Type B pancreatic cell (in vitro differentiated cells): ENCODE measurements at places on chromosomes 6 and 20.

- DNase-seq, result no peak
These were observed 11.7 kb downstream of the DNMT3B start for GRCh38 chr20:32773855-32774254.

- no peak for DNase-seq
These were observed 28.6 kb upstream of the SPDEF start for GRCh38 chr6:34584694-34585093.

DNA sequence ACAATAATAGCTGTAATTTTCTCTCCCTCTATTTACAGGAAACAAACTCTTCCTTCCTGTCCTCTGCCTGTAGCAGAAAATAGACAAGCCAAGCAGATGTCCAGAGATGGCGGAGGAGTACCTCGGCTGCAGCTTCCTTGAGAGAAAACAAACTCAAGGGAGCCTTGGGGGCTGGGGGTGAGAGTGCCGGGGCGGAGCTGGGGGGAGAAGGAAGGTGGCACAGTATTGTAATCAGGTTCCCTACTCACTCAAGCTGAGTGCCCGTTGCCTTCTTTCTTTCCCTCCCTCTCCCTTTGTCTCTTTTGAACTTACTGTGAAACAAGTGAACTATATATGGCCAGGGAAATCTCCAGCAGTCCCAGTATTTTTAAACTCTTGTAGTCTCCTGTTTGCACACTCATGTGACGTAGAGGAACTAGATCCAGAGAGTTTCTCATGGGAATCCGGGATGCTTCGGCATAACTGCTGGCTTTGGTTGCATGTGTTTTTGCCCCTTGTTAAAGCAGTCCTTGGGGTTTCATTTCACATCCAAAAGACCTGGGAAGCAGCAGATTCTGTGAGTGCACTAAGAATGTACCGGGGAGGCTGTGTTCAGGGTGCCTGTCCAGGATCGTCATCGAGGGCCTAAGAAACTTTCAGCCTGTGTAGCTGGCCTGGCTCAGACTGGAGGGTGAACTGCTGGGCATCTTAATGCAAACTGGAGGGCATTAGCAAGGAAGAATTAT, 44.6 kb upstream of the HDDC2 start:
- no peak for DNase-seq

- no peak for DNase-seq
These were observed 46.9 kb upstream of the ARMC2 start for GRCh38 chr6:108801366-108801765.

DNA sequence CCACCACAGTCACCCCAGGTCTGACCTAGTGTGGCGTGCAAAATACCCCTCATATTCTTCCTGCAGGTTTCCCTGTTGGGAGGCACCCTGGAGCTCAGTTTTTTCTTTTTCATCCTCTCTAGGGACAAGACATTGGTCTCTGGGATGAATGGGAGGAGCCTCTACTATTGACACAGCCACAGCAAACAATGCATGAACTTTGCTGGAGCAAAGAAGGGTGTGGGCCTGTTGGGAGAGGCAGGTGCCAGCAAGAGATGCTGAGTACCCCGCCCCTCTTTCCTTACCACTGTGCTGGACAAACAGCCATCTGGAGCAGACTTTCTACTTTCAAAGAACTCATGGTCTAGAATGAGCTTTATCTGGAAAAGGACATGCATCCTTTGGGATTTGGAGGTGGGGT, 10.1 kb downstream of the TGM3 start:
- no peak for DNase-seq

GRCh38 chr20:37506152-37506725, 14.8 kb upstream of the NNAT start:
- DNase-seq, result no peak

DNA sequence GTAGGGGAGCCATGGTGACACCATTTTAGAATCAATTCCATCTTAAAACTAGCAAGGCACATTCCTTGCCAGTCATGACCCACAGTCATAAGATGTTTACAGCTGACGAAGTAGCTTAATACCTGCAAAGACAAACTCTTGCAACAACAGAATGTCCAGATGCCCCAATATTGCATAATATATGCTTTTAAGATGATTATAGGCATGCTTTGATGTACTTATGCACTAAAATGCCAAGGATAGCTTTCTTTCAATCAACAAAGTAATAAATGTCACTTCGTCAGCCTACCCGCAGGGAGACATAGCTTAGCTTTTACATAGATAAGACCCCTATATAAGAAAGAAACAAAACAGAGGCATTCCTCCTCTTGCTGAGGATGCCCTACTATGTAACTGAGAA, 26.7 kb downstream of the ACSS1 start:
- no peak for DNase-seq
